ENCODE measurements at places on chromosomes 12 and 14.

GRCh38 chr12:27732281-27732680 is 21.6 kb downstream of the MRPS35 start:
- DNase-seq = no peak

DNA sequence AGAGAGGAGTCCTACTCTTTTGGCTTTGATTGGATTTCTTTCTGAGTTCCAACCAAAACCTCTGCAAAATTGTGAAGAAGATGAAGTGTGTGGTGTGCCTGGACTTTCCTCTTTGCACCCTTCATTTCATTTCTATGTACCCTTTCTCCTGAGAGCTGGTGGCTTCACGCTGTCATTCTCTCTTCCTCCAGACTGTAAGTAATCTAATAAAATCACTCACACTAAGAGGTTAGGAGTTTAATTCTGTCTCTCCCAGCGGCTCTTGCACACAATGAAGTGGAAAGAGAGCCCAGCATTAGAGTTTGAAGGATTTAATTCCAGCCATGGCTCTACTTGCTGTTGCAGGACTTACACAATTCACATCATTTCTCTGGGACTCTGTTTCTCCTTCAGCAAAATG is 37.8 kb upstream of the CRADD start:
- DNase-seq = no peak

- no peak for DNase-seq
These were observed 759.2 kb upstream of the LRFN5 start for GRCh38 chr14:40847480-40847879.

- DNase-seq = no peak
These were observed 32.4 kb downstream of the YY1 start for GRCh38 chr14:100271247-100271939.

GRCh38 chr12:12779529-12779928 is 5.9 kb upstream of the APOLD1 start:
- no peak for DNase-seq

GRCh38 chr14:61025251-61026223 is 44.5 kb downstream of the SLC38A6 start:
- DNase-seq = no peak

- DNase-seq = no peak
These were observed 23.2 kb upstream of the RAP1B start for GRCh38 chr12:68587448-68587873.

GRCh38 chr12:14313379-14314138 is 51.9 kb upstream of the ATF7IP start:
- no peak for DNase-seq

GRCh38 chr14:89221109-89221810 is 195.8 kb downstream of the FOXN3 start:
- no peak for DNase-seq

DNA sequence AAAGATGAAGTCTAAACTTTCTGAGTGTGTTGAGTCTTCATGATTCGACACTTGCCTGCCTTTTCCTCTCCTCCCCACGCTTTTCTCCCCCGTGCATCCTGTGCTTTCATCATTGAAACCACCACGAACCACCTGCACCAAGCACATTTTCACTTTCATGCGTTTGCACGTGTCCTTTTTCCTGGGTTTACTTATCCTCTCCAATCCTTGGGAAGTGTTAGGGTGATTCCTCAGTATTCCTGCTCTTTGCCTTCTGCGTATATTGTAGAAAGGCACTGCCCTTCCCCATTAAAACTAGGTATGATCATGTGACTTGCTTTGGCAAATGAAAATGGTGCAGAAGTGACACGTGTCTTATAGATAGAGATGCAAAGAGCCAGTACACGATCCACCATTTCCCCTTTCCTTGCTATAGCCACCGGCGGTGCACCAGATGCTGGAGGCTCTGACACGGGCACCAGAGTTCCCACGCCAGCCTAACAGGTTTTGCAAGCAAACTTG is 106.6 kb downstream of the BRMS1L start:
- no peak for DNase-seq

DNA sequence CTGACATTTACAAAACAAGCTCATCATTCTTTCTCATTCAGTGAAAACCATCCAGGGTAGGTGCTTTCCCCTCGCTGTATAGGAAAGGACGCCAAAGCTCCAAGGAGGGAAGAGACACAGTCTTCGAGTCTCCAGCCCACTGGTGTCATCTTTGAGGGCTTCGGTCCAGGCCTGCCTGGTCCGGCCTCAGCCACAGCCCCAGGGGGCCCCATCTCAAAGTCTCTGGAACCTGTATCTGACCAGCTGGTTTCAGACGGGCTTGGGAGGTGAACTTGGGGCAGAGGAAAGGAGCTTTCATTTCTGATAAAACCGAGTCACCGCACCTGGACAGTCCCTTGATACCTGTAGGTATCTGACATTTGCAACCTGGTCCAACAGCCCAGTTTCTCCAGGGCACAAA is 229.5 kb upstream of the RTL1 start:
- DNase-seq = no peak

Data from D721Med (cell line).